ENCODE measurements at places on chromosomes 3 and 15. TPM values are rescaled to one million over a fixed set of nuclear protein-coding genes. Genes with fewer than 3 reads are reported as not detected.

DNA sequence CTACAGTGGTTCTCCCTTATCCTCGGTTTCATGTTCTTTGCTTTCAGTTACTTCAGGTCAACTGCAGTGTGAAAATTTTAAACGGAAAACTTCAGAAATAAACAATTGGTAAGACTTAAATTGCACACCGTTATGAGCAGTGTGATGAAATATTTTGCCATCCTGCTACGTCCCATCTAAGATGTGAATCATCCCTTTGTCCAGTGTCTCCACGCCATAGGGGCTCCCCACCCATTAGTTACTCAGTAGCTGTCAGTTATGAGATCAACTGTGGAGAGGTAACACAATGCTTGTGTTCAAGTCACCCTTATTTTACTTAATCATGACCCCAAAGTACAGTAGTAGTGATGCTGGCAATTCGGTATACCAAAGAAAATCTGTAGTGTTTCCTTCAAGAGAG, 47.4 kb downstream of the TJP1 start:
- peak; percentile 77 for DNase-seq

GRCh38 chr15:51367322-51367976, 26.0 kb downstream of the GLDN start:
- DNase-seq: no peak

Gene LMOD3
- not detected for total RNA-seq

Gene SLC26A6
- 23.6 TPM for total RNA-seq

DNA sequence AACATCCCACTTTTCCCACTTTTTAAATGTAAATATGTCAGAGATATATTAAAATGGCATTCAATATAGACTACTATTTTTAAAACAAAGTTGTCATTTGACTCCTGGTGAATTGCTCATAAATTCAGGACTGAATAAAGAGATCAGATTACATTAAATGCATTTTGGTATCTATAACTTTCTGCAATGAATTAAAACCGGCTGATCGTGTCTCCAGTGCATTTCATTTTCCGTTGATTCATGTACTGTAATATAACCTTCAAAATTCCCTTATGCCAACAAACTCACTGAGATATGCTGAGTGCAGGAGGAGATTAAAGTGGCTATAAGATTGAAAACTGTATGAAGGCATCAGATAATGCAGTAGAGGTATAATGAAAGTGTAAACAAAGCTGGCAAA, 361.1 kb upstream of the CDIN1 start:
- no peak for DNase-seq
